Tibial nerve (tissue), 4 donors: ENCODE measurements at places on chromosomes 11 and 22.
A peak's percentile ranks its signal among the peaks of the same experiment; 100 is the strongest.

GRCh38 chr11:110293389-110293788, 3.0 kb downstream of the RDX start:
- no peak overlapping the region for H3K4me3 ChIP-seq
- H3K4me1 ChIP-seq, result peaks cover 14% of the 10 kb centered on the region
- no peak for DNase-seq
- no peak overlapping the region for H3K27ac ChIP-seq

DNA sequence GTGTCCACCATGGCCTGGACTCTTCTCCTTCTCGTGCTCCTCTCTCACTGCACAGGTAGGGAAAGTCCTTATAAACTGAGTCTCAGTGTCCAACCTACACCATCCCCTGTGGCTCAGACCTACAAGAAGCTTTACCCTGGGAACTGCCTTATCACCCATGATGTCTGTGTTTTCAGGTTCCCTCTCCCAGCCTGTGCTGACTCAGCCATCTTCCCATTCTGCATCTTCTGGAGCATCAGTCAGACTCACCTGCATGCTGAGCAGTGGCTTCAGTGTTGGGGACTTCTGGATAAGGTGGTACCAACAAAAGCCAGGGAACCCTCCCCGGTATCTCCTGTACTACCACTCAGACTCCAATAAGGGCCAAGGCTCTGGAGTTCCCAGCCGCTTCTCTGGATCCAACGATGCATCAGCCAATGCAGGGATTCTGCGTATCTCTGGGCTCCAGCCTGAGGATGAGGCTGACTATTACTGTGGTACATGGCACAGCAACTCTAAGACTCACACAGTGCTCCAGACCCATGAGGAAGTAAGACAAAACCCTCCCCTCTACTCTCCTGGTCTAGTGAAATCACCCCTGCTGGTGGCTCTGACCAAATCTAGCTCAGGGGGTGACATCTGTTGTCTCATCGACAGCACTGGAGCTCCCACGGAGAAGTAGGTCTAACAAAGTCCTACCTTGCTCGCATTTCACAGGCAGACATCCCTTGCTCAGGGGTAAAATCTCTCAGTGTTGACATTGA, 74.3 kb downstream of the VPREB1 start:
- H3K27me3 ChIP-seq, result no peaks in the 10 kb centered on the region
- DNase-seq, result no peak
- no peak overlapping the region for H3K4me3 ChIP-seq
- H3K36me3 ChIP-seq, result no peaks in the 10 kb centered on the region
- no peak overlapping the region for H3K27ac ChIP-seq

GRCh38 chr11:13349046-13349445, 71.5 kb downstream of the BMAL1 start:
- DNase-seq, result no peak
- no peaks in the 10 kb centered on the region for H3K27me3 ChIP-seq
- no peak overlapping the region for H3K27ac ChIP-seq
- no peaks in the 10 kb centered on the region for H3K36me3 ChIP-seq
- H3K4me1 ChIP-seq, result no peaks in the 10 kb centered on the region

DNA sequence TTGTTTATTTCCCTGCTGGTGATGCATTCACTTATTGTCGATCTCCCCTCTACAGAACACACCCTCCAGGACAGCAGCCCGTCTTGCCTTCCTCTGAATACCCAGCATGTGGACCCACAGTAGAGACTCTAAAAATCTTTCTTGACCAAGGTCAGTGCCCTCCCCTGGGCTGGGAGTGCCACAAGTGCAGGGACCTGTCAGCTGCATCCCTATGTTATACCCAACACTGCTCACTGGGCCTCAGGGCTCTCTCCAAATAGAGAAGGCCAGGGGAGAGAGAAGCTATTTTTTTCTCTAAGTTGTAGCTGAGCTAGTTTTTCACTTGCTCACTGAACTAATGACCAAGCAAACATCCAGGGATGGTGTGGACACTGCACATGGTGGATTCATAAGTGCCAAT, 9.8 kb downstream of the KCNJ1 start:
- peaks cover 6% of the 10 kb centered on the region for H3K4me1 ChIP-seq
- H3K36me3 ChIP-seq, result no peaks in the 10 kb centered on the region
- no peak overlapping the region for H3K4me3 ChIP-seq
- DNase-seq, result no peak

- peaks cover 6% of the 10 kb centered on the region for H3K27me3 ChIP-seq
- no peaks in the 10 kb centered on the region for H3K36me3 ChIP-seq
- DNase-seq, result no peak
- H3K27ac ChIP-seq, result no peak overlapping the region
- no peaks in the 10 kb centered on the region for H3K4me1 ChIP-seq
Observed at GRCh38 chr11:134524896-134525845, 113.1 kb upstream of the B3GAT1 start.

DNA sequence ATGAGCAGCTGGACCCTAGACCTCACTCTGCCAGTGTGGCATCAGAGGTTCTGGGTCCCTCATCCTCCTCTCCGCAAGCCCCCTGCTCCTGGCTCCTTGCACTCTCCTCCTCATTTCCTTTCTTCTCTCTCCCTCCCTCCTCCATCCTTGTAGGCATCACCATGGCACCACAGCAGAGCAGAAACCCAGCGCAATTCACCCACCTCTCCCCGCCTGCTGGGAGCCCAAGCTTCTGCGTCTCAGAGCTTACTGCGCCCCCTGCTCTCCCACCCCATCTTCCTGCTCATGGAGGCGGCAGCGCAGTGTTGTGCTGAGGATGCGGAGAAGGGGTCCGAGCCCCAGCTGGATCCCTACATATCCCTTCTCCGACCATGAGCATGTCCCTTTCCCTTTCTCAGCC, 1.7 kb downstream of the CHRM1 start:
- no peak overlapping the region for H3K27ac ChIP-seq
- H3K4me1 ChIP-seq, result peaks cover 28% of the 10 kb centered on the region
- no peaks in the 10 kb centered on the region for H3K36me3 ChIP-seq

GRCh38 chr22:19661156-19661555, 53.1 kb upstream of the SEPTIN5 start:
- H3K4me1 ChIP-seq, result peaks cover 11% of the 10 kb centered on the region
- no peaks in the 10 kb centered on the region for H3K36me3 ChIP-seq
- DNase-seq, result no peak
- no peaks in the 10 kb centered on the region for H3K27me3 ChIP-seq
- H3K4me3 ChIP-seq, result no peak overlapping the region

GRCh38 chr11:87597725-87598124, 560.0 kb downstream of the TMEM135 start:
- no peak overlapping the region for H3K4me3 ChIP-seq
- H3K4me1 ChIP-seq, result no peaks in the 10 kb centered on the region
- H3K27ac ChIP-seq, result no peak overlapping the region

DNA sequence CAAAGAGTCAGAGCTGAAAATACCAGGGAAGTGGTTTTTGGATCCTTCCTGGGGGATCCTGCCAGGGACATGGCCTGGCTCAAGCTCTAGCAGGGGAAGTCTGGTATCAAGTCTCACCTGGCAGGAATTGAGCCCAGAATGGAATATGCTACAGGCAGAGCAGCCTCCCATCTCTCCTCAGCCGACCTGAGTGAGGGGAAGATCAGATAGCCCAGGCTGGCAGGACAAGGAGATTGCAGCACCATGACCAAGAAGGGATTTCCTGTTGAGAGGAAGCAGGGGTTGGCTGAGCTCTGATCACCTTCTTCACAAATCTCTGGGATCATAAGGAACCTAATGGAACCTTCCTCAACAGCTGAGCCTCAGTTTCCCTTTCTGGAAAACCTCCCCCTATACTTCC, 13.0 kb downstream of the OAF start:
- H3K27ac ChIP-seq, result peak overlapping the region; percentile 48
- H3K27me3 ChIP-seq, result no peaks in the 10 kb centered on the region
- DNase-seq, result no peak
- H3K4me1 ChIP-seq, result no peaks in the 10 kb centered on the region
- H3K4me3 ChIP-seq, result no peak overlapping the region

- no peak overlapping the region for H3K4me3 ChIP-seq
- H3K4me1 ChIP-seq, result peaks cover 14% of the 10 kb centered on the region
- no peaks in the 10 kb centered on the region for H3K36me3 ChIP-seq
- no peak for DNase-seq
Observed at GRCh38 chr11:115222863-115223530, 281.2 kb downstream of the CADM1 start.

- H3K36me3 ChIP-seq, result no peaks in the 10 kb centered on the region
- no peaks in the 10 kb centered on the region for H3K27me3 ChIP-seq
- no peaks in the 10 kb centered on the region for H3K4me1 ChIP-seq
- DNase-seq, result no peak
- H3K27ac ChIP-seq, result no peak overlapping the region
Observed at GRCh38 chr11:58739725-58740430, 8.1 kb upstream of the GLYAT start.

GRCh38 chr11:104405277-104405676, 241.3 kb upstream of the PDGFD start:
- no peaks in the 10 kb centered on the region for H3K27me3 ChIP-seq
- H3K4me1 ChIP-seq, result no peaks in the 10 kb centered on the region
- H3K36me3 ChIP-seq, result no peaks in the 10 kb centered on the region
- no peak overlapping the region for H3K4me3 ChIP-seq
- no peak for DNase-seq
- no peak overlapping the region for H3K27ac ChIP-seq

DNA sequence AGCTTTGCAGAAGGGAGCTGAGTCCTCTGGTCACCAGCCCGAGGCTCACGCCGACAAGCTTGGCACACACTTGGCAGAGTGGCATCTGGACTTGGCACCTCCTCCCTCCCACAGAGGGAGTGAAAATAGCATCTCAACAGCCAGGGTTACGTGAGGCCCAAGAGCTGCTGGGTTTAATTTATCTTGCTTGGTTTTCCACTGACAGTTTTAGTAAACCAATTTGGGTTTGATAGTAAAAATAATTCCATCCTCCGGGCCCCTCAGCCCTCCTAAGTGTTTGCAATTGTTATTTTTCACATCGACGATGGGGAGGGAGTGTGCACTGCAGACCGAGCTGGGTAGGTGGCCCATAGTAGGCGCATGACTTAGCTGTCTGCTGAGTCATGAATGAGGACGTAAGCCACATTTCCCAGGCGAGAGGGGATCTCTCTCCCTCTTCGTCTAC, 107.6 kb upstream of the ASPHD2 start:
- no peaks in the 10 kb centered on the region for H3K36me3 ChIP-seq
- no peak for DNase-seq
- H3K4me1 ChIP-seq, result no peaks in the 10 kb centered on the region
- H3K4me3 ChIP-seq, result no peak overlapping the region

DNA sequence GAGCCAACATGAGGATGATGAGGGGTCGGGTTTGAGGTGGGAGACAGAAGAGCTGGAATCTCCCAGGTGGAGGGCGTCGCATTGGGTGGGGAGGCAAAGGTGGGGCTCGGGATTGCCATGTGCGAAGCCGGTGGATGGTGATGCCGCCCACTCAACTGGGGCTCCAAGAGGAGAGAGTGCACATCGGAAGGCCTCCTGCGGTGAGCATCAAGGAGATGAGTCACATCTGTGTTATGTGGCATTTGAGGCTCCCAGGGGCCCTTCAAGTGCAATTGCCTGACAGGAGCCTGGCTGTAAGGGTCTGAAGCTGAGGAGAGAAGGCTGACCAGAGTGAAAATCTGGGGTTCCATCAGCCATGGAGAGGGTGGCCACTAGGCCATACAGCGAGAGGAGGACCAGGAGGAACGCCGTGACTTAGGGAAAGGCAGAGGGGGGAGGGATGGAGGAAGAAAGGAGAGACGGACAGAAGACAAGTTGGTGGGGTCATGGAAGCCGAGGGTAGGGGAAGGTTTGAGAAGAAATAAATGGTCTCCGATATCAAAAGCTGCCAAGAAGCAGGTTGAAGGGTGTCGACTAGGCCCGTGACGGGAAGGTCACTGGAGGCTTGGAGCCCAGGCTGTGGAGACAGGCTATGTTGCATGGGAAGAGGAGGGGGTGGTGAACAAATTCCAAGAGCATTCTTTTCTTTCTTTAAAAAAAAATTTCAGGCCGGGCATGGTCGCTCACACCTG, 21.3 kb downstream of the RASD2 start:
- no peak overlapping the region for H3K27ac ChIP-seq
- DNase-seq, result no peak
- H3K4me1 ChIP-seq, result no peaks in the 10 kb centered on the region
- no peak overlapping the region for H3K4me3 ChIP-seq
- H3K27me3 ChIP-seq, result no peaks in the 10 kb centered on the region

GRCh38 chr22:47408409-47408808, 646.0 kb downstream of the TBC1D22A start:
- no peak for DNase-seq
- no peaks in the 10 kb centered on the region for H3K36me3 ChIP-seq
- H3K27ac ChIP-seq, result no peak overlapping the region
- H3K4me3 ChIP-seq, result no peak overlapping the region

- H3K27ac ChIP-seq, result no peak overlapping the region
- H3K4me1 ChIP-seq, result peaks cover 11% of the 10 kb centered on the region
- H3K27me3 ChIP-seq, result no peaks in the 10 kb centered on the region
Observed at GRCh38 chr11:59193587-59194130, 19.1 kb downstream of the MPEG1 start.

- H3K36me3 ChIP-seq, result peaks cover 16% of the 10 kb centered on the region
- no peak overlapping the region for H3K27ac ChIP-seq
- DNase-seq, result peak; percentile 80
Observed at GRCh38 chr11:66694732-66695207, 17.1 kb upstream of the RBM4B start.

- H3K36me3 ChIP-seq, result no peaks in the 10 kb centered on the region
- no peak for DNase-seq
- H3K4me1 ChIP-seq, result no peaks in the 10 kb centered on the region
- H3K27me3 ChIP-seq, result no peaks in the 10 kb centered on the region
- H3K4me3 ChIP-seq, result no peak overlapping the region
Observed at GRCh38 chr11:81470446-81470845, 1263.2 kb downstream of the FAM181B start.

DNA sequence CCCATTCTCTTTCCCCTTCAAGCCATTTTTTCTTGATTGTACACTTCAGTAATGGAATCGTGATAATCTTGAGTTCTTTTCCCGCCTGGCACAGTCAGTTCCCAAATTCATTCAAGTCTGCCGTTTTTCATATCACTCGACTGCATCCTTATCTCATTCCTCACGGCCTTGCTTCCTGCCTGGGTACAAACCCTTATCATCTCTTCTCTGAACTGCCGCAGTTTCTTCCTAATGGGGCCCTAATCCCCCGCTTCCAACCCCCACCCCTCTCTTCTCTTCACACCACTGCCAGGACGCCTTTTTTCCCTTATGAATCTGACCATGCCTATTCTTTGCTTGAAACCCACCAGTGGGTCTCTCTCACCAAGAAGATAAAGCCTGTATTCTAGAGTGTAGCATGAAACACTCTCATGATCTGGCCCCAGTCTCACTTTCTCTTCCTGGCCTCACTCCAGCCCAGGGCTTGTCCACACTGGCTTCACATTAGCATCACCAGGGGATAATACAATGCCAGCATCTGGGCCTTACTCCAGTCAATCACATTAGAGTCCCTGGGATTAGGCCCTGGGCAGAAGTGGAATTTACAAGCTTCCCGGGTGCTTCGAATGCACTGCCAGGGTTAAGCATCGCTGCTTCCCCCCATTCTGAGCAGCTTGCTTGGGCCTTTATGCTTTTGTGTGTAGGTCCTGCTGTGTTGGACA, 102.1 kb downstream of the FBXO7 start:
- no peak overlapping the region for H3K27ac ChIP-seq
- H3K4me1 ChIP-seq, result peaks cover 15% of the 10 kb centered on the region
- no peaks in the 10 kb centered on the region for H3K36me3 ChIP-seq
- H3K4me3 ChIP-seq, result no peak overlapping the region

- H3K4me1 ChIP-seq, result no peaks in the 10 kb centered on the region
- peak overlapping the region; percentile 40 for H3K27ac ChIP-seq
Observed at GRCh38 chr11:76588455-76589325, 81.9 kb downstream of the LRRC32 start.

- H3K27me3 ChIP-seq, result no peaks in the 10 kb centered on the region
- no peaks in the 10 kb centered on the region for H3K36me3 ChIP-seq
- no peak overlapping the region for H3K27ac ChIP-seq
- no peak overlapping the region for H3K4me3 ChIP-seq
- DNase-seq, result no peak
Observed at GRCh38 chr11:109862835-109863234, 230.4 kb upstream of the ZC3H12C start.
